Vagina (tissue), 2 donors: ENCODE measurements at places on chromosomes 16 and 17.

GRCh38 chr16:46920402-46921068 is 36.4 kb downstream of the GPT2 start:
- DNase-seq = no peak

- no peak for DNase-seq
Observed at GRCh38 chr16:1335211-1335971, 1.9 kb downstream of the BAIAP3 start.

GRCh38 chr17:958712-959451 is 20.7 kb downstream of the NXN start:
- DNase-seq = no peak

DNA sequence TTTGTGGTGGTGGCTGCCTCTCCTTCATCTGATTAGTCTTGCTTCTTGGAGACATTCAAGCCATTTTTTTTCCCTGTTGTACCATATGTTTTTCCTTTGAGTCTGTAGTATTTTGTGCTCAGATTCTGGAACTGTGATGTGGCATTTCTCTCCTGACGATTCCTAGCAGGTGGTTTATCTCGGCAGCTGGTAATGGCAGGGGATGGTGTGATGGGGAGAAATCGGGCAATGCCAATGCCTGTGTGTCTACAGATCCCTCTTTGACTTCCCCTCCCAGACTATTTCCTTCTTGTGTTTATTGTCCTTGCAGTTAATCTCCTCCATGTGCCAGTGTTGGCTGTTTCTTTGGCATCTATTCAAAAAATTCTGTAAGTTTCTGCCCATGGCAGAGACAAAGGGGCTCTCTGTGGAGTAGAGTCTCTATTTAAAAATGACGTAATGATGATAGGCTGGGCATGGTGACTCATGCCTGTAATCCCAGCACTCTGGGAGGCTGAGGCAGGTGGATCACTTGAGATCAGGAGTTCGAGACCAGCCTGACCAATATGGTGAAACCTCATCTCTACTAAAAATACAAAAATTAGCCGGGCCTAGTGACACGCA is 90.2 kb upstream of the ERCC4 start:
- no peak for DNase-seq
